Cortex of kidney (tissue), 1 donor: ENCODE measurements at places on chromosomes 11 and 22.

GRCh38 chr22:39728236-39728860 is 157.8 kb downstream of the CACNA1I start:
- no peak for DNase-seq

DNA sequence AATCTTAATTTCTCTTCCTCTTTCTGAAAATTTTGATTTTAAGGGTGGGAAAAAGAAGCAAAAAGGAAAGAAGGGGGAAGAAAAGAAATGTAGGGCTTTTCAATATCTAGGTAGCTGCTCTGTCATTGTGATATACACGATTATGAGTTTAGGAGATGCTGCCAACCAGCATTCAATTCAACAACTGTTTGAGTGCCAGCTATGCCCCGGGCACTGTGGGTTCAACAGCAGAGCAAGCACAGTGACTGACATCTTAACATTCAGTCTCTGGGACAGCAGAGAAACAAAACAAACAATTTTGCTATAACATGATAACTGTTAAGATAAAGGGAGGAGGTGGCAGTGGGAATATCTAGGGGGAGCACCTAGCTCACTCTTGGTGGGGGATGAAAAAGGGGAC is 91.6 kb downstream of the DBX1 start:
- DNase-seq: no peak

GRCh38 chr11:46896719-46897406 is 21.5 kb downstream of the LRP4 start:
- no peak for DNase-seq

DNA sequence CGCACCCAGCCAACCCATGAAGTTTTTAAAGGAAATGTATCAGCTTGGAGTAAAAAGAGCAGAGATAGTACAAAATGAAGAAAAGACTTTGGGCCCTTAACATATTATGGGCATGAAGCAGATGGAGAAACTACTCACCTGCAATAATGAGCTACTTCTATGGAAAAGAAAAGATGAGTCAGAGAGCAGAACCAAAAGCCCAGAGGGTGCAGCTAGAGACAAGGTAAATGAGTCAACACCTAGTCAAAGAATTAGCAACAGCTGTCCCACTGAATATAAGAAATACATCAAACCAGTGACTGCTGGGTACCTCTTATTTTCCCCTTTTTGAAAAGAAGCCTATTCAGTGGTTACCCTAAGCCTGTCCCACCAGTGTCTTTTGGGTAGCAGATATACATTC is 61.8 kb downstream of the RPL27A start:
- DNase-seq: no peak

DNA sequence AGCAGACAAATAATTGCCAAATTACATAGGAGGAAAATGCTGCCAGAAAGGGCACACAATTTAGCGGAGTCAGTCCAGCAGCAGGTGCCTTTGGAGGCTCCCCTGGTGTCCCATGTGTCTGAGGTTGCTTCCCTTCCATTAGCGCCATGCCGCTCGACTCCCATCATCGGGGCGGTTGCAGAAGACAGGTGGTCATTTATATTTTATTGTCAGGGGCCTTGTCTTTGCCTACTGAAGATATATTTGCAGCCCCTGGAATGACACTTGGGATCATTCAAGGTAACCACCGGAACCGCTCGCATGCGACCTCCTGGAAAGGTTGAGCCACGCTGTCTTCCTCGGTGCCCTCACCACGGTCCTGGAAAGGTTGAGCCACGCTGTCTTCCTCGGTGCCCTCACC is 298.3 kb downstream of the TBC1D22A start:
- no peak for DNase-seq

- no peak for DNase-seq
Observed at GRCh38 chr11:61609000-61609979, 28.4 kb upstream of the SYT7 start.

DNA sequence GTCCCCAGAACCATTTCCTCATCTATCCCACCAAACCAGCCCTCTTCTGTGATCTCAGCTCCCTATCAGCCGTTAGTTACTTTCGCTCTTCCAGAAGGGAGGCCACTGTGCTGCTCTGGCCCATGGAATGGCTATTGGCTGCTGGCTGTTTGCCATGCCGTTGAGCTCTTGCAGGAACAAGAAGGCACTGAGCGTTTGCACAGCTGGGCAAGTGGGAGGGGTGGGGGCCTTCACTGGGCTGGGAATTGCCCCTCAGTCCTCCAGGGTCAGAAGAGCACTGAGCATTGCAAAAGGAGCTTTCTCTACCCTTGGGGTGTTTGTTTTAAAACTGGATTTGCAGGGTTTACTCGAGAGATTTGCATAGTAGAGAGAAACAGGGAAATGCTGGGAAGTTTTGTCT is 129.0 kb upstream of the PARVA start:
- no peak for DNase-seq

GRCh38 chr22:39723899-39724351 is 153.4 kb downstream of the CACNA1I start:
- no peak for DNase-seq
